Stimulated activated CD4-positive, alpha-beta T cell treated with anti-CD3 and anti-CD28 coated beads, Interleukin-15, amount 100 ng/mL, for 1 hour (primary cell): ENCODE measurements at places on chromosomes 12 and 14.

DNA sequence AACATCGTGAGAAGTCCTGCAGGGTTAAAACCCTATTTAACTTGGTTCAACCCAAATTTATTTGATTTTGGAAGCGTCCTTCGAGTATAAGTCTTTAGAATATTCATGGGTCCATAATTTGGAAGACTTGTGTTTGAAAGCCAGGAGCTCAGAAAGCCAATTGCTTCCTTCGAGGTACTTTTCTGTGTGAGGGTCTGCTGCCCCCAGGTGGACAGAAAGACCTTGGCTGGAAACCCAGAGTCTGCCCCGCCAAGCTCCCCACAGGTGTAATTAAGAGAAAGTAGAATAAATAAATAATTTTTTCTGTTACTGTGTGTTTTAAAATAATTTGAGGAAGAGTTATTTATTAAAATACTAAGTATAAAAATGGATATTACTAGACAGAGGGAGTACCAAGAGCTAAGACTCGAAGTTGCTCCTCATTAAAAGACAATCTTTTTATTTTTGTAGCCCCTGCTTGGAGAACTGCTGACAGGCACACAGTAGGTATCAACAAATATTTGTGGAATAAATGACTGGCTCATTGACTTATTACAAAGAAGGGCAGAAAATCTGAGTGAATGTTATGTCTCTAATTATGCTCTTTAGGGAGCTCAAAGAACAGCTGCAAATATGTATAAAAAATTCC lies 105.8 kb downstream of the PAH start:
- DNase-seq = no peak

DNA sequence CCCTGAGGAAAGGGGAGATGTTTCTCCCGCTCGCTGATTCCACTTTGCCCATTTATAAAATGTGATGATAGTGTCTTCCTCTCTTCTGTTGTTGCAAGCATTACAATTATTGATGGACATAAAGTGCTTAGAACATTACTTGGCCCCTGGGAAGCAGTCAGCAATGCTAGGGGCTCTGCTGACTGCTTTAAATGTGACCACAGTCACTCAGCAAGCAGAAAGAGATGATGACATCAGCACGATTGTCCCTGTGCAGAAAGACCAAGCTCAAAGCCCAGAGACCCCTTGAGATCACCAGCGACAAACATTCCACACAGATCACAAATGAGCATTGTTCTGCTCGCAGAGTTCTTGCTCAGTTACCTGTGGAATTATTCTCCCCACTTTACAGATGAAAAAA lies 26.5 kb downstream of the TUNAR start:
- no peak for DNase-seq

DNA sequence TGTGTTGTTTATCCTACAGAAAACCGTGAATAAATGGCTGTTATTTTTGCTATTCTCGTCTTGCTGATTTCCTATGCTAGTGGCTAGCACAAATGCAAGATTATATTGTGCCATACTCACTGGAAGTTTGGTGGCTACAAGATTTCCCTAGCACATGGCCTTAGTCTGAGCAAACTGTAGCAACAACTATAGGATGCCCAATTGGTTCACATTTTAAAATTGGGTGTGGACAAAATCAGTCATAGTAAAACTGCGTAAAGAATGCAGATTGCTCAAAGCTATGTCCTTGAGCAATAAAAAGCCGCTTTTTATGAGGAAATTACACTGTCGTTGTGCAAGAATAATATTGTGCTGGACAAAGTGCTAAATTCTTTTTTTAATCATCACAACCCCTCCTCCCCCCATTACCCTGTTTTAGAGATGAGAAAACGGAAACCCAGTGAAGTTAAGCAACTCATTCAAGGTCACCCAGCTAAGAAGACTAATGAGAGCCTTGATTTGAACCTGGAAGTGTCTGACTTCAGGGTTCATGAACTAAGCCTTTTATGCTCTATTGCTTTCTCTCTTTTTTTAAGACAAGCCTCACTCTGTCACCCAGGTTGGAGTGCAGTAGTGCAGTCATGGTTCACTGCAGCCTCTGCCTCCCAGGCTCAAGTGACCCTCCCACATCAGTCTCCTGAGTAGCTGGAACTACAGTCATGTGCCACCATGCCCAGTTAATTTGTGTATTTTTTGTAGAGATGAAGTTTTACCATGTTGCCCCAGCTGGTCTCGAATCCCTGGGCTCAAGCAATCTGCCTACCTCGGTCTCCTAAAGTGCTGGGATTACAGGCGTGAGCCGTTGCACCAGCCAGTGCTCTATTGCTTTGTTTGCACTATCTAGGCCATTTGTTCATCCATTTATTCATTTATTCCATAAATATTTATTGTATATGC lies 73.6 kb downstream of the SRGAP1 start:
- DNase-seq = no peak

DNA sequence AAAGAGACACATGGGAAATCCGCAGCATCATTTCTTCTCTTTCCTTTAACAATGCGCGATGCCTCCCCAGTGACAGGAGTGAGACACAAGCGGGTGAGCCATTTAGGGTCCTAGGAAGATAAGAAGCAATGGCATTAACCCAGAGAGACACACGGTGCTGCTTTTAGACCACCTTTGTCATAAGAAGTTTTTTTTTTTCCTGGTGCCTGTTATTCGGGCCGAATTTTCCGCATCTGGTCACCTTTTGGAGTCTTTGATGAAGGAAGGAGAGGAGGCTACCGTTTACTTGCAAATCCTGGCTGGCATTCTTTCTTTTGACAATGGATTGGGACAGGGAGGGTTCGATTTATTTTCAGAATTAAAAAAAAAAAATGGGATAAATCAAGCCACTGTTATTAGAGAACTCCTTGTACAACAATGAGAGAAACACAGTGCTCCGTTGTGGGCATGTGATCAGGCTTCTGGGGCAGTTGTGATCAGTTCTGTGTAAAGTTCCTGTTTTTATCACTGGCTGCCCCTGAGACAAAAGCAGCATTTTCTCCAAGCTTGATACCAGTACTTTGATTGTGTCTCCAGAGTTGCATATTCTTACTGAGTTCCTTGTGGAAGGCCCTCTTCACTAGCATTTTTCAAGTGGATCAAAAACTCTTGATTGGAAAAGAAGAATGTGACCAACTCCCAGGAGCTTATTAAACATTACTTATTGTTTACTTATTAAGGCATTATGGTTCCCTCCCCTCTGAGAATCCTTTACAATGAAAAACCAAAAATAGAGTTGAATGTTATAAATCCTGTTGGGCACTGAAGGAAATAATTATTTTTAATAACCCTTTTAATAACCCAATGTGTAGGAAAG lies 1.1 kb downstream of the DIP2B start:
- DNase-seq = no peak

DNA sequence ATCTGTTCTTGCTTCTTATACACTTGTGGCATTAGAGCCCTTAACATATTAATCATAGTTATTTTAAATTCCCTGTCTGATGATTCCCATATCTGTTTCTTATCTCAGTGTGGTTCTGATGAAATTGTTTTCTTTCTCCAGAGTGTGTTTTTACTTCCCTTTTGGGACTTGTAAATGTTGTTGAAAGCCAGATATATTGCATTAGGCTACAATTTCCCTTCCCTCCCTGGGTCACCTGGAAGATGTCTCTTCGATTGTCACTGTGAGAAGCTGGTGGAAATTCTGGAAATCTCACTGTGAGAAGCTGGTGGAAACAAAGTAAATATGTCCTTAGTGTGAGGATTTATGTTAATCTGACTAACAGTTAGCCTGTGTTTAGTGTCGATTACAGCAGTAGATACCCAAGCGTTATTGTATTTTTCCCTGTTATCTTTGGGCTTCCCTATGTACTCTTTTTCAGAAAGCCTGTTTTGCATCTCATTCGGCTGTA lies 717.3 kb downstream of the TRHDE start:
- no peak for DNase-seq
